ENCODE measurements at places on chromosomes 6 and 20.

- no peak for DNase-seq
Measured at GRCh38 chr6:86686496-86686895, 250.8 kb upstream of the HTR1E start.

- DNase-seq = no peak
Measured at GRCh38 chr6:41774841-41775240, 4.9 kb downstream of the FRS3 start.

GRCh38 chr6:14987490-14987889 lies 258.4 kb upstream of the JARID2 start:
- DNase-seq = no peak

- no peak for DNase-seq
Measured at GRCh38 chr20:38501858-38502436, 29.3 kb downstream of the RALGAPB start.

- DNase-seq = no peak
Measured at GRCh38 chr6:34521463-34522285, 34.5 kb downstream of the SPDEF start.

DNA sequence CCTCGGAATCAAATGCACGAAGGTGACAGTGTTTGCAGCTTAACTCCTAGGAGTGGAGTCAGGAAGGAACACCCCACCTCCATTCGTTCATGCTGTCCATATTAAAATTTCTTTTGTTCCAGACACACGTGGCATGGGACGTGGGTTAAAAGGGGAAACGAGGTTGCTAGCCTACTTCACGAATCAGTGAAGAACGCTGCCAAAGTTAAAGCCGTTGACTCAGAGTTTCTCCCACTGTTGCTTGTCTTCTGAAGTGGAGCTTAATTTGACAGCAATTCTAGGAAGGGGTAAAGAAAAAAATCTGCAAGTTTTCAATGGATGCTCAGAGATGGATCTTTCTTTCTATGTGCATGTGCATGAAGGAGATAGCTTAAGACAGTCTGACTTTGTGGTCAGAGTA lies 499.1 kb downstream of the CD83 start:
- DNase-seq = no peak

DNA sequence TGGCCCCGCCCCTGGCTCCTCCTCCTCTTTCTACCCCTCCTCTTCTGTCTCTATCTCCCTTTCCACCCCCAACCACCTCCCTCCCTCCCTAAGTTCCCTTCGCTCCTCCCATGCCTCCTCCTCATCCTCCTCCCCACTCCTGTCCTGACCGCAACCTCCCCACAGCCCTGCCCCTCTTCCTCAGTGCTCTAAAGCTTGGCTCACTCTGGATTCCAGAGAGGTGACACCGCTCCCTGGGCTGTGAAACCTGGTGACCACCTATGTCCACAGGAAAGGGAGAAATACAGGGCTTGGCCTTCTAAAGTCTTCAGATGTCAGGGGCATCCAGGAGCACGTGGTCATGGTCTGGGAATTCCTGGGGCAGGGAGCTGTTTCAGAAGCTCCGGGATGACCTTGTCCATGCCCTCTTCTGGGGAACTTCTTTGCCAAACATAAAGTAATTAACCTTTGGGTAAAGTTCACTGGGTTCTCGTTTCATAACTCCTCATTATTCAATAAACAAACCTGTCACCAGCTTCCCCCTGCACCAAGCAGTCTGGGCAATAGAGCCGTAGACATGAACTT lies 345 bp upstream of the CST5 start:
- no peak for DNase-seq

GRCh38 chr6:39495640-39496039 lies 173.1 kb upstream of the KCNK16 start:
- no peak for DNase-seq

DNA sequence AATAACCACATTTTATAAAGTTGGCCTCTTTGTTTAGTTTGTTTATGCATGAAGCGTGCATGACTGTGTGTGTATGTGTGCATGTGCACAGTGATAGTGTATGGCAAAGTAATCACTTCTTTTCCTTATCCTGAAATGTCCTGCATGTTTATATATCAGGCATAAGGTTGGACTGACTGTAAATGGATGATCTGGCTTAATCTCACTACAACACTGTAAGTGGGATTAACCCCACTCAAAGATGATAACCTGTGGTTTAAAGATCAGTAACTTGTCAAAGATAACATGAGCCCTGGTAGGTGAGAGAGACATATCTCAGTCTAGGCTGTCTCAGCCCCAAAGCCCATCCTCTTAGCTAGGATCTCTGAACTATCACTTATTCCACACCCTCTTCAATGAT lies 376.6 kb upstream of the TSHZ2 start:
- DNase-seq = no peak

DNA sequence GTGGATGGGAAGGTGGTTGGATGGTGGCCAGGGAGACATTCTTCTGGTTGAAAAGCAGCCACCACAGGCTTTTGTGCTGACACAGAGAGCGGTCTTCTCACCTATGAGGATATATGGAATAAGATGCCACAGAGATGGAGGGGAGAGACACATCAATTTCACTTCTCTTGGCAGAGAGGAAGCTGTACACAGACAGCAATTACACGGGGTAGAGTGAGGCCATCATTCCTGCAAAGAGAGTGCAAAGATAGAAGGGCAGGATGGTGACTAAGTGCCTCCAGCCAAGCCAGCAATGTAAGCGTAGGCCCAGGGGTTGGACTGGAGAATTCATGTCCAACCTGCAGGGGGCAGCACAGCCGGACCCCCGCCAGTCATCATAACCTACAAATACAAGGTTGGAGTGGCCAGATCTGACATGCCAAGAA lies 56.4 kb downstream of the NRN1 start:
- DNase-seq = no peak

GRCh38 chr20:33675136-33675959 lies 1.1 kb upstream of the NECAB3 start:
- DNase-seq = no peak

DNA sequence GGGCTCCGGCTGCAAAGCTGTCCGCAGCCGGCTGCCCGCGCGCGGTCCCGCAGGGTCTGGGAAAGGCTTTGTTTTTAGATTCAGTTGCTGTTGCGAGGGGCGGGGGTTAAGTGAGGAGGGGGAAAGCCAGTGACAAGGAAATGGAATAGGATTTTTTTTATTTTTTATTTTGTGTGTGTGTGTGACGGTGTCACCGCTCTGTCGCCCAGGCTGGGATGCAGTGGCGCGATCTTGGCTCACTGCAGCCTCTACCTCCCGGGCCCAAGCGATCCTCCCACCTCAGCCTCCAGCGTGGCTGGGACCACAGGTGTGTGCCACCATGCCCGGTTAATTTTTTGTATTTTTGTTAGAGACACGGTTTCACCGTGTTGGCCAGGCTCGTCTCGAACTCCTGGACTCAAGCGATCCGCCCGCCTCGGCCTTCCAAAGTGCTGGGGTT lies 615 bp upstream of the UBE2J1 start:
- DNase-seq = no peak

DNA sequence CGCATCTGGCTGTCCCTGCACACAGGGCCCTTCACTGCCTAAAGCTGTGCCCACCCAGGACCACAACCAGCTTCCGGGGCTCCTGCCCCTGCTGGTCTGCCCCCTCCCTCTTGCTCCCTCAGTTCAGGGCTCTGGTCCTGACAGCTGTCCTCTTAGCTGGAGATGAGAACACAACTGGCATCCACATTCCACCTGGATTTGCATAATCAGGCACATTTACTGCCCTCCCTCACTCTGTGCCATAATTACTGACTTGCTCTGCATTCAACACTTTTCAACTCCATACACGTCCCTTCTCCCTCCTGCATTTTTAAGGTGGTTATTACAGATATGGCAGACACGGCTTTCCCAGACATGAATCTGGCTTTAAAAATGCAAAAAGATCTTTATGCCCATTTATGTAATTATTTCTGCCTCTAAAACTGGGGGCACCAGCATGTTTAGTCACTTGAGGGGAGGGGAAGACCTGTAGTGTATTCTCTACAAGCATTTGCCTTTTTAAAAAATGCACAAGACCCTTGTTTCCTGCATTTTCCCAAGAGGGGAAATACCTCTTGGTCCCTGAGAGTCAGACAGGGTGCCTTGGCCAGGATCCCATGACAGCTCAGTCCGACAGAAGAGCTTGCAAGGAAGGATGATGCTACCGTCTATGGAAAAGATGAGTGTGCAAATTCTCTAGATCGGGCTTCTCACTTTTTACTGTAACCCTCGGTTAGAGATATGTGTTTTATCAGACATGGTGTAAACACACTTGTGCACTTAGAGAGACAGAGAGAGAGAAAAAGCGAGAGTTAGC lies 401.8 kb downstream of the PREX1 start:
- DNase-seq = no peak
